ENCODE measurements at places on chromosomes 6 and 20.

DNA sequence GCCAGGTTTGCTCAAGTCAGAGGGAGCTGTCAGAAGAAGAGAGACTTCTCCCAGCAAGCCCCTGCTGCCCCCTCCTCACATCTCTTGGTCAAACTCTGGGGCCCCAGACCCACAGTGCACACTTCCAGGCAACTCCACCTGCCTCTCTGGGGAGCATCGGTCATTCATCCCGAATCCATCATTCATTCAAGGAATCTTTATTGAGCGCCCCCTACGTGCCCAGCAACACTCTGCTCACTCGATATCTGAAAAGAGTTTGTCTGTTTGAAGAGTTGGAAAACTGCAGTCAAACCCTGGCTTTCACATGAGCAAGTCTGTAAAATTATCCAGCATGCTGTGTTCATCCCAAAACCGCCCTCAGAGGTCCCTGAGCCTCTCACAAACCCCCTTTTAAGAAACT lies 66.2 kb downstream of the PRR18 start:
- DNase-seq, result no peak

GRCh38 chr6:165967810-165968407 lies 199.7 kb downstream of the TBXT start:
- no peak for DNase-seq

DNA sequence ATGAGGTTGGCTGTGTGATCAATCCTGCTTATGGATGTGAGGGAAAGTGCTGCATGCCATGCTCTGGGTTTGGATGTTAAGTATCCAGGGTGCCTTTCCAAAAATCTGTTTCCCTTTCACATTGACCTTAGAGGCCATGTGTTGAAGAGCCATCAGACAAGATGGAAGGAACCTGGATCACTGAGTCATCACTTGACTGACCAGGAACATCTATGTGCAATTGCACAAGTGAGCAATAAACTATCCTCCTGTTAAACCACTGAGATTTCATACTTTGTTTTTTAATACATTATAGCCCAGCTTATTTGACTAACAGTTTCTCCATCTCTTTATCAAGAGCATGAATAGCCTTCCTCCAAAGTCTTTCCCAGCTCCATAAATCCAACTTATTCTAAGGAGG lies 17.8 kb upstream of the TMEM14A start:
- no peak for DNase-seq

- DNase-seq, result no peak
Observed at GRCh38 chr6:95321126-95321525, 256.2 kb upstream of the MANEA start.

DNA sequence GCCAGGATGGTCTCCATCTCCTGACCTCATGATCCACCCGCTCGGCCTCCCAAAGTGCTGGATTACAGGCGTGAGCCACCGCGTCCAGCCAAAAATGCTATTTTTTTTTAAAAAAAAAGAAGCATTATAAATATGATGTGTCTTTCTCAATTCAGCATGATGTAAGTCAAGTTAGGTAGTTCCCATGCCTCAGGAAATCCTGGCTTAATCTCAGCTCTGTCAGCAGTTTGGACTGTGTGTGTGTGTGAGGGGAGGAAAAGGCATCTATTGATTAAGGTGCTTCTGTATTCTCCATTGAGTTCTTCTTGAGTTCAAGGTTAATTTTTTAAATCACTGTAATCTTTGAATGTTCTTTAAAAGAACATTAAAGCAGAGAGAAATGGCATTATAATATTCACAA lies 51.5 kb downstream of the GMDS start:
- no peak for DNase-seq

- DNase-seq, result no peak
Observed at GRCh38 chr20:51492167-51493092, 50.1 kb downstream of the NFATC2 start.

Measured in T follicular helper cell (primary cell).